NCI-H1436 (cell line): ENCODE measurements at places on chromosomes 2 and 18.

DNA sequence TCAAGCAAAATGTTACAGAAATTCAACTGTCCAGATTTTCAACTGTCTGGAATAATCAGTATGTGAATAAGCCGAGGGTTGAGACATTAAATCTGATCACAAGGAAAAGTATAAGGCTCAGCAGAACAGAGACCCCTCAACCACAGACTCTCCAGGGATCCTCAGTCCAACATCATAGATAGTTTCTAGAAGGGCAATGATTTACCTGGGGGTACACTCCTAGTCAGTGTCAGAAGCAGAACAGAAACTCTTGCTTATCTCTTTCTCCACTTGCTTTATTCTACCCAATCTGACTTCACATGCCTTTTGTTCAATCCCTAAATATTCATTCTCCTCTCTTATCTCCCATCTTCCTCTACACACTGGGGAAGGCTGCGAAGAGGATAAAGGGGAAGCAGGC lies 36.4 kb downstream of the ICOS start:
- DNase-seq: no peak

DNA sequence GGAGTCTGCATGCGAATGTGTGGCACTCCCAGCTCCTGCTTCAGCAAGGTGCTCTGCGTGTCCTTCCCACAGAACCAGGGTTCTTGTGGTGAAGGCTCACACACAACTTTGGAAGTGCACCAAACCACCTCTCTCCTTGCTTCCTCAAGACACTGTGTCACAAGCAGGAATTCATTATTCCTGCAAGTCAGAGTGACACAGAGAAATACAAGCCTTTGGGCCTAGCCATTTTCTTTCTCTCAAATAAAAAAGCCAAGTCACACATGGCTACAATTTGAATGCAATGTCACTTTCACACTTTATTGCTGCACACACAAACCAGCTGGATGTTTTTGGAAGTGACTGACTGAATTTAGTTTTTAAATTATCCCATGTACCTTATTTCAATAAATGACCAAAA lies 30.1 kb upstream of the THOC1 start:
- DNase-seq: no peak

GRCh38 chr2:240584486-240585031 lies 2.0 kb upstream of the CAPN10 start:
- peak; percentile 10 for DNase-seq

DNA sequence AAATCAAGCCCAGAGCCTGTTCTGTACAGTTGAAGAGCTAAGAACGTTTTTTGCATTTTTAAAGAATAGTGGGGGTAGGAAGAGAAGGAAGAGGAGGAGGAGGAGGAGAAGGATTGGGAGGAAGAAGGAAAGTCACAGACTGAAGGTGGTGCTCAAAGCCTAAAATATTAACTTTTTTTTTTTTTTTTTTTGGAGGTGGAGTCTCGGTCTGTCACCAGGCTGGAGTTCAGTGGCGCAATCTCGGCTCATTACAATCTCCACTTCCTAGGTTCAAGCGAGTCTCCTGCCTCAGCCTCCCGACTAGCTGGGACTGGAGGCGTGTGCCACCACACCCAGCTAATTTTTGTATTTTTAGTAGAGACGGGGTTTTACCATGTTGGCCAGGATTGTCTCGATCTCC lies 18.3 kb upstream of the KLHL29 start:
- no peak for DNase-seq

- DNase-seq: peak; percentile 84
Observed at GRCh38 chr2:27050281-27050995, 1.0 kb upstream of the AGBL5 start.

- DNase-seq: no peak
Observed at GRCh38 chr2:133821107-133821760, 253.0 kb upstream of the NCKAP5 start.

GRCh38 chr18:11091746-11092145 lies 57.6 kb downstream of the PIEZO2 start:
- DNase-seq: no peak

DNA sequence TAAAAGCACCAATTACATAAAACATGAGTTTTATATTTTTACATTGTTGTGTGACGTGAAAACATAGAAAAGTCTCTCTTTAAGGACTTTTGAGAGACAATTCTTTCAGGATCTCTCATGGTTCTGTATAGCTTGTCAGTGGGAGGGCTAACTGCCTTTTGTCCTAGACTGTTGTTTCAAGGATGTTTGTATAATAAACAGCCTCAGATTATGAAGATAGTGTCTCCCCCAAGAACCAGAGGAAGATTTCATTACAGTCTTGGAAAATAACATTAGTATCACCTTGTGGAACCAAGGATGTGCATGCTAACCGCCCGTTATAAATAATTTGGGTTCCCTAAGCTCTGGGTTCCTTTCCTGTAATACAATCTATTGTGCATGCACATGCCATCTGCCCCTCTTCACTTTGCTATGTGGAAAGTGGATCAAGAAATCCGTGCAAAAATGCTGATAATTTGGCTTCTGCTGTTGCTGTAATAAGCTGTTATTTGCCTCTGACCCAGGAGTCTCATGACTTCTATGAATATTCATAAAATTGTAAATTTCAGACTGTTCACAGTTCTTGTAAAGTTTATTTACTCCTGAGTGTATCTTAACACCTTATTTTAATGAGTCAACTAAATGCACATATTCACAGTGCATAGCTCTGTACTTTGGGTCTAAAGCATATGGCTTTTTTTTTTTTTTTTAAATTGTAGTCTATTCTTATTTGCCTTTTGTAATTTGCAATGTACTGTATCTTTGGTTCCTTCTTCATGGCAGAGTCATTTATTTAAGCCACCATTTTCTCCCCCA lies 265.5 kb downstream of the PTH2R start:
- no peak for DNase-seq

DNA sequence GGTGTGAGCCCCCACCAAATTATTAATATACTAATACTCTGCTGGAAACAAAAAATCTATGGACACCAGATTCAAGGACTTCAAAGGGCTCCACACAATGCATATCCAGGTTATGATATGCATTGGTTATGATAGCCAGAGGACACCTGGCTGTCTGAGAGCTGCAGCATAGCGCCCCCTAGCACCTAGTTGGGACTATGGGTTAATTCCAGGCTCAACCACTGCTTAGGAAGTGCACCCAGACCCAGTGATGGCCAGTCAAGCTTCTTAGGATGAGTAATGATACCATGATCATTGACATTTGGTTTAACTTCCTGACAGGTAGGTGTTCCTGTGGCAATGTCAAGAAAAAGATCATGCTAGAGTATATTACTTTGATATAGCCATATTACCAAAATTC lies 3.8 kb upstream of the FRZB start:
- DNase-seq: no peak

GRCh38 chr2:180184506-180184905 lies 177.4 kb upstream of the CWC22 start:
- no peak for DNase-seq

GRCh38 chr2:198077477-198077876 lies 273.1 kb downstream of the PLCL1 start:
- DNase-seq: no peak

GRCh38 chr18:61157451-61157850 lies 175.8 kb upstream of the CDH20 start:
- DNase-seq: no peak

GRCh38 chr2:191666226-191666625 lies 11.7 kb upstream of the NABP1 start:
- DNase-seq: no peak

DNA sequence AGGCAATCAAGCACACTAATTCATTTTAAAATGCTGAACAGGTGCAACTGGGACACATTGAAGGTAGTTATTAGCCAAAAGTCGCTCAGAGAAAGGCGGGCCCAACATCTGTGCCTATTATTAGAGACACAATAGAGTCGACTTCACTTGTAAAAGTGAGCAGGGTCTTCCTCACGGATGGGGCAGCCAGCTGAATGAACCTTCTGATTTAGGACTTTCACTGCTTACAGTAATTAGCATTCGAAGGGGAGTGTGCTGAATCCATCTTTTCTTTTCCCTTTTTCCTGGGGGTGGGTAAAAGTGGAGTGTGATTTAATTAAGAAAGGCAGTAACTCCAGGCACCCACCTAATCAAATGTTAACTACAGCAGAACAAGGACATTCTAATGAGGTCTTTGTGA lies 677.7 kb downstream of the DCDC2C start:
- DNase-seq: no peak

DNA sequence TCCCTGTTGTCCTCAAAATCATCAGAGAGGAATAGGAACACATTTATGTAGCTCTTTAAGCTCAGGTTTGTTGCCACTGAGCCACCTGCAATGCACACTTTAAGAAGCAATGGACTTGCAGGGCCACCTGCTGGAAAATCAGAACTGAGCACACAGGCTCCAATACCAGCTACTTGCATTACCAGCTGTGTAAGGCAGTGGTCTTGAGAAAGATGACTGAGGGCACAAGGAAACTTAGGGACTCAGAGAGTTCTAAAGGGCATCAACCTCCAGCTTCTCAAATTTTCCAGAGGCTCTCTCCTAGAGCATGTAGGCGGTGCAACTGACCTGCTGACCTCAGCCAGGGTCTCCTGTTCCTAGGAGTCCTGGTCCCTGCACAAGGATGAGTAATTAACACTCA lies 2.5 kb upstream of the CNDP2 start:
- peak; percentile 49 for DNase-seq

DNA sequence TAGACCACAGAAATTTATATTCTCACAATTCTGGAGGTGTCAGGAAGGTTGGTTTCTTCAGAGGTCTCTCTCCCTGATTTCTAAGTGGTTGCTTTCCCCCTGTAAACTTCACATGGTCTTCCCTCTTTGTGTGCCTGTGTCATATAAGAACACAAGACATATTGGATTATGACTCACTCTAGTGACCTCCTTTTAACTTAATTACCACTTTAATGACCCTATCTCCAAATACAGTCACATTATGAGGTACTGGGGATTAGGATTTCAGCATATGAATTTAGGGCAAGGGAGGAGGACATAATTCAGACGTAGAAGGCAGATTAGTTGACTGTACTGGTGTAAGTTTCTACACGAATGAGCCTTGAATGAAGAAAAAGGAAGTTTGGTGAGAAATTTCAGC lies 38.2 kb upstream of the EPHA4 start:
- no peak for DNase-seq

- DNase-seq: no peak
Observed at GRCh38 chr2:226362980-226363379, 436.6 kb downstream of the IRS1 start.

GRCh38 chr2:75415731-75416130 lies 145.0 kb downstream of the EVA1A start:
- no peak for DNase-seq

DNA sequence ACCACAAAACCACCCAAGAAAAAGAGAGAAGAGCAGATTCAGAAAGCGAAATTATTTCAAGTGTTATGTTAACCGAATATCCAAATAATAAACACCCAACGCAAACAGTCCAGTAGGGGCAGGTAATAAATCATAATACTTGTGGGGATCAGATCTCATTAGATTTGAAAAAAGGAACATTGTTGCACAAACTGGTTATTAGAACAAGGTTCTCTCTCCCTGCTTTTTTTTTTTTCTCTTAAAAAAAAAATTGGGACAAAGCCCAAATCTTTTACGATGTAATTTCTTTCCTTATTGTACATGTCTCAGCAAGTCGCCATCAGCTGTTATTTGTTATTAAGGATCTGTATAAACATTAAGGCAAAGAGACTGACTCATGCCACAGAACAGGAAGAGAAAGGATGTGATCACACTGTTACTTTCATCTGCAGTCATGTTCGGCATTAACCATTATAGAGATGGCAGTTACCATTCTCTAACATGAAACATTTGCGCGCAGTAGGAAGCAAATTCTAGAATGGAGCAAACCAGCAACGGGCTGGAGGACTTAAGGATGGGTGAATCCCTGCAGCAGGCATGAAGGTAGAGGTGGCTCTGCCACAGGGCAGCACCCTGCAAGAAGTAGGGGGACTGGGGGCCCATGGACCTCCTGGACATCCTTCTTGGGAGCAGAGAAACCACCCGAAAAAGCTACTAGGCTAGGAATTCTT lies 42.0 kb downstream of the EPHA4 start:
- no peak for DNase-seq

DNA sequence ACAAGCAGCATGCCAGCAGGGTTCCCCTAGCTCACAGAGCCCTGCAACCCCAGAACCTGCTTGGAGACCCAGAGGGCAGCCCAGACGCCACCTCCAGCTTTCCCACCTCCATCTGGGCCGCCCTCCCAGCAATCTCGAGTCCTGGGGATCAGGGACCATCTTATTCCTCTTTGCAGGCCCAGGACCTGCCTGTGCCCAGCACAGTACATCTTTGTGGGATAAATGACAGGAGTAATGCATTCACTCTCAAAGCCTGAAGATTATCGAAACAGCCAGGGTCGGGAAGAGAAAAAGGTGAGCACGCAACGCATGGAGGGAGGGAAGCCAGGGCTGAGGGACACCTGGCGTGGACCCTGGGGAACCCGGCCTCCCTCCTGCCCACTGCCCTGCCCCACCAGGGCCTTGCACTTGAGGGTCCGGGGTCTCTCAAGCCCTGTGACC lies 144.1 kb downstream of the NDUFA10 start:
- no peak for DNase-seq

GRCh38 chr2:22273853-22274252 lies 1111.1 kb upstream of the KLHL29 start:
- DNase-seq: no peak

DNA sequence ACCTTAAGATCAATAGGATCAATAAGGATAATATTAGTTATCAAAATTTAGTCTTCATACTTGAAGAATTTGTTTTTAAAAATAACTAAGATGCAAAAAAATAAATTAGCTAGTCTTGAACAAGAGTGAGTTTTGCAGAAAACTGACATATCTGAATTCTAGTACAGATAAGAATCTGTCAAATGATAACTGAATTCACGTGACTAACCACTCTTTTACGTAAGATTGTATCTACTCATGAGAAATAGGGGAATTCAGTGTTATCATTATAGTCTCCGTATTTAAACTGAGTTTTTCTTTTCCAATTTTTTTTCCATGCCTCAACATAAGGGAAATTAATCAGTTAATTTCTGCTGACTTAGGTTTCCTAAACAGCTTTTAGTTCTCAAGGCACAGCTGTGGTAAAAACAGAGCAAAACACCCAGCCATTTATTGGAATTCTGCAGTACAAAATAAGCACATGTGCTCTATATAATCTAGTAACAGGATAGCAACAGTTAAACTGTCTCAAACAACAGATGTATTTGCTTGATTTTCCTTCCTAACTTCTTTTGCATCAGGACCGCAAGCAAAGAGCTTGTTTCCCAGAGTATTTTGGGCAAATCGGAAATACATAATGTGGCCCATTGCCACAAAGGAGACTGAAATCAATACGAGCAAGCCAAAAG lies 19.1 kb downstream of the SLC40A1 start:
- no peak for DNase-seq

DNA sequence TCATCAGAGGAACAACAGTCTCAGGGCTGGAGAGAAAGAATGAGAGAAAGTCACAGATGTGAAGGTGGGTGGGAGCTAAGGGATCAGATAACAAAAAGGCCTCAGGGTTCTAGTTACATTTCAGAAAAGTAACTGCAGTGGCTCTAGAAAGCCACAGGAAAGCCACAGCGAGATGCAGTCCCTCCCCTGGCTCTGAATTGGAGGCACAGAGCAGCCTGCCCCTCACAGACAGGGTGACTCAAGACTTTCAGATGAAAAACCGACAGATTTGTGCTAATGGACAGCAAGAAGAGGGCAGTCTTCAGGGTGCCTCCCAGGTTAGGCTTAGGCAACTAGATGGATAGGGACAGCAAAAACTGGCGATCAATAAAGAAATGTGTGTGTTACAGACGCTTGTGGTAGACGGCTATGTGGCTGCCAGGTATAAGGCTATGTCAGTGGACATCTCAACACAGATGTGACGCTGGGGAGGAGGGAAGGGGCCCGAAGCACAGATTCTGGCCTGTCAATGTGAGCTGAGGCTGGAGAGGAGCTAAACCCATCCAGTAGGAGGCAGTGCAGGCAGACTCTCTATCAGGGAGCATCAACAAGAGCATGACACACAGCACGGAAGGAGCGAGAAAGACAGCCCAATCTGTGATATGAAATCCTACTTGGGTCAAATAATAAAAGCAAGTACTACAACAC lies 26.2 kb downstream of the UNC50 start:
- no peak for DNase-seq
